ENCODE measurements at places on chromosomes 3 and 15.

GRCh38 chr15:101639667-101640066 lies 12.5 kb downstream of the TM2D3 start:
- no peak for DNase-seq

DNA sequence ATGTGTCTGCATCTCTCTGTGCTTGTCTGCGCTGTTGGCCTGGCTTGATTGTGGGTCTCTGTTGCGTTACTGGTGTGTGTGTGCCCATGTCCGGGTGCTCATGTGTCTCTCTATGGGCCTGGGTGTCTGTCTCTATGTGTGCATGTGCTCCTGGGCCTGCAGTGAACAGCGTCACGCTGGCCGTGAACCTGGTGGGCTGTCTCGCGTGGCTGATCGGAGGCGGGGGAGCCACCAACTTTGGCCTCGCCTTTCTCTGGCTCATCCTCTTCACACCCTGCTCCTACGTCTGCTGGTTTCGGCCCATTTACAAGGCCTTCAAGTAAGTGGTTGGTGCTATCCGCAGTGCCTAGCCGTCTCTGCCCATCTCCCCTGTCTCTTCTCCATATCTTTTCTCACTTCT lies 7.0 kb upstream of the PPCDC start:
- DNase-seq = no peak

- no peak for DNase-seq
Observed at GRCh38 chr15:91553196-91553854, 300.2 kb upstream of the SLCO3A1 start.

- no peak for DNase-seq
Observed at GRCh38 chr15:49154359-49154758, 1.0 kb downstream of the COPS2 start.

DNA sequence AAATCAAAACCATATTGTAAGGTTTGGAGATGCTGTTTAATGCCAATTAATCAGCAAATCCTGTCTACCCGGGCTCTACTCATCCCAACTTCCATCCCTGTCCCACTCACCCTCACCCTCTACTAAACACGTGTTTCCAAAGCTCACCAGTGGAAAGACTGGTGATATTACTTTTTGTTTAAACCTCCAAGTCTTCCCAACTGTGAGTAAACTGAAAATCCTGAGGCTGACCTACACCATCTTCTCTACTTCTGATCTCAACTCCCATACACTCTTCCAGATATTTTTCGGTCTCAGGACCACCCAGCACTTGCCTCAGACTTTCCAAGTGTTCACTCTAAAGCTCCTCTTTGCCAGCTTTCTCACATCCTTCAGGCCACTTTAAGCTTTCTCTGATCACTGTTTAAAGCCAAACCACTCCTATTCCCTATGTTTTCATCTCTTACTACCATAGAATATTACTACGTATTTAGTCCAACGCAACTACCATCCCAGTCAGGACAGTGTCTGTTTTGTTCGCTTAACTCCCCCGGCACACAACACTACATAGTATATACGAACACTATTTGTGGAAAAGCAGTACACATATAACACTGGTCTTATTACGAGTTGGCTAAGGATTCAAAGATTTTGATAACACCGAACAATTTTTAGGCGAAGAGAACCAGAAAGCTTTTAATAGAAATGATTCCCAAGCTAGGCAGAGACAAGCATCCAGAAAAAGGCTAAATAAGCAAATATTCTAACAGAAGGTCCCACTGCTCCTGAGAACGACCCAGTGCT lies 684 bp downstream of the RPL4 start:
- no peak for DNase-seq

DNA sequence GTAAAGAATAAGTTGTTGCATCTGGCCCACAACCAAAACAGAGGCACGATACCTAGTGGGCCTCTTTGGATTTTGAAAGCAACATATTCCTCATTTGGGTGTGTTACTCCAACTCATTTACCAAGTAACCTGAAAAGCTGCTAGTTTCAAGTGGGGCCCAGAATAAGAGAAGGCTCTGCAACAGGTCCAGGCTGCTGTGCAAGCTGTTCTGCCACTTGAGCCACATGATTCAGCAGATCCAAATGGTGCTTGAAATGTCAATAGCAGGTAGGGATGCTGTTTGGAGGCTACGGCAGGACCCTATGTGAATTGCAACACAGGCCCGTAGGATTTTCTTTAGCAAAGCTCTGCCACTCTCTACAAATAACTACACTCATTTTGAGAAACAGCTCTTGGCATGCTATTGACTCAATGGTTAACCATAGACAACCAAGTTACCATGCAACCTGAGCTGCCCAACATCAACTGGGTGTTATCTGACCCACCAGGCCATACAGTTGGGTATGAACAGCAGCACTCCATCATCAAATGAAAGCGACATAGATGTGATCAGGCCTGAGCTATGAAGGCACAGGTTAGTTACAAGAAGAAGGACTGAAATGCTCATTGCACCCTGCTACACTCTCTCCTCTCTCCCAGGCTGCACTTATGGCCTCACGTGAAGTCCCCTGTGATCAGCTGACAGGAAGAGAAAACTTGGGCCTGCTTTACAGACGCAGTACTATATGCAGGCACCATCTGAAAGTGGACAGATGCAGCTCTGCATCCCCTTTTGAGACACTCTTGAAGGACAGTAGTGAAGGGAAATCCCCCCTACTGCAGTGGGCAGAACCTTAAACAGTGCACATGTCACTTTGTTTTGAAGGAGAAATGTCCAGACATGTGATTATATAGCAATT lies 9.5 kb upstream of the MCF2L2 start:
- no peak for DNase-seq

DNA sequence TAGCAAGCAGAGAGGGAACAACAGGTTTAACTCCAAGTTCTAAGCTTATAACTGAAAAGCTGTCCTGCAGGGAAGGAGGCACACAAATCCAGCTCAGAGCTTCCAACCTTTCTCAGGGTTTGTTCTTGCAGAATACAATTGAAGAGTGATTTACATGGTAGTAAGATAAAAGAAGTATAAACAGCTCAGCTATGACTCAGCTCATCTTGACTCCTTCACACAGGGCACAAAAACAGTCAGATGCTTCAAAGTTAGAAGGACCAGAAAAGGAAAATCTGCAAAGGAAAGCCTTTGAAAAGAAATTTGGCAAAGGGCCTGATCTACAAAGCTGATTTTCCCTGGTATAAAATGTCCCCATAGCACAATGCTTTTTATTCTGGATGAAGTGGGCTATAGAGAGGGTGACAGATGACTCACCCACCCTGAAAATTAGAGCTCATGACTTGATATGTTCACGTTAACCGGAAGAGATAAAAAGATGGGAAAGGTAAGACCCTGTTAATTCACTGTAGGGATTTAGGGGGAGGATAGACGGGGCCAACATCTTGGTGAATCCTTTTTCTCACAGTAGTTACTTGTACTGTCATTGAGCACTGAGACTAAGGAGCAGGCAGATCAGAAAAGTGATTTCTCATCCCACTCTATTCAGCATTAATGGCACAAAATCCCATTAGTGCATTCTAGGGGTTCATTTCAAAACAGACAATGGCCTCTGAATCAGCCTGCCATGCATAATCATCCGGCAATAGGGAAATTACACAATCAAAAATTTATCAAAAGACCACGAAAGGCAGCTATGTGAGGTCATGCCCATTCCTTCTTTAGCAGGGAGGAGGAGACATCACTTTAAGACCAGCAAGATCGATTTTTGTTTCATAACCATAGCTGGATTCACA lies 143.5 kb downstream of the GAP43 start:
- no peak for DNase-seq

GRCh38 chr3:141011997-141012262 lies 39.2 kb upstream of the SPSB4 start:
- no peak for DNase-seq

- DNase-seq = no peak
Observed at GRCh38 chr3:194145702-194146101, 9.8 kb downstream of the HES1 start.
